ENCODE measurements at places on chromosomes 1 and 21.

DNA sequence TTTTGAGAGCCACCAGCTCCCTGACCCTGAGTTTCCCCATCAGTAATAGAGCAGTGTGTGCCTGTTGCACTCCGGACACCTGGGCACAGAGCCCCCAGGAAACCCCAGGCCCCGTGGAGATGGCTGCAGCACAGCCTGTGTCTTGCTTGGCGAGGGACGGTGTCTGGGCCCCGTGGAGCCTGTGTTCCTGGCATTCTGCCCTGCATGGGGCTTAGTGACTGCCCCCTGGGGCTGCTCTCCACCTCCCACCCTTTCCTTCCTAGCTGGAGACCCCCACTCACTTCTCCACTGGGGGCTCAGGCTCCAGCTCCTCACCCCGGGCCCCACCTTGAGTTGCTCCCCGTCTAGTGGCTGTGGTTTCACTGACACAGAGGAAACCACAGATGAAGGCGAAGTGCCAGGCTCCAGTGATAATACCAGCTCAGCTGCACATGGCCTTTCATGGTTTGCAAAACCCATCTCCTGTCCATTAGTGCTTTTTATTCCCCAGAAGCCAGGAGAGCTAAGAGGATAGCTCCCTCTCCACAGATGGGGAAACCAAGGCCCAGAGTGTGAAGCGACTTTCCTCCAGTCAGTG is 39.4 kb downstream of the DMRTB1 start:
- no peak for DNase-seq

DNA sequence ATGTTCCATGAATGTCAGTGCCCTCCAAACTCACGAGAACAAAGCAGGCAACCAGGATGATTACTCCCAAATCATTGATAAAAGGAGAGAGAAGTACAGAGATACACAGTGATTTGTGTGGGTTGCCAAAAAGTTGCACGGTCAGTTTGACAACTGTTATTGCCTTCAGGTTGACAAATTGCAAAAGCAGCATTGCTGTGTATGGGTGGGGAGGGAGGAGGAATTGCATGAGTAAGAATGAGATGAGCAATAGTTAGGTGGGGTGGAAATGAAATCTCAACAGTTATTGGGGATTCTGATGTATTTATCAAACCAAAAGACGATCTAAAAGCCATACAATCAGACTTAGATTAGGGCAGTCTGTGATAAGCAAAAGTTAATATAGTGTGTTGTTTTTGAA is 93.7 kb downstream of the NTMT2 start:
- no peak for DNase-seq

- DNase-seq = no peak
Observed at GRCh38 chr1:93079685-93080141, 630 bp downstream of the MTF2 start.

GRCh38 chr1:101431956-101432510 is 195.2 kb downstream of the S1PR1 start:
- DNase-seq = no peak

GRCh38 chr21:36641886-36642285 is 57.0 kb upstream of the SIM2 start:
- no peak for DNase-seq

GRCh38 chr21:33403128-33403785 is at the start of gene IFNGR2:
TSS of gene IFNGR2 (plus strand) at chr21:33403413. CDS start at chr21:33403544, 131 bp downstream.
- DNase-seq = no peak

- DNase-seq = no peak
Observed at GRCh38 chr1:26790551-26790953, 2.8 kb downstream of the PIGV start.

DNA sequence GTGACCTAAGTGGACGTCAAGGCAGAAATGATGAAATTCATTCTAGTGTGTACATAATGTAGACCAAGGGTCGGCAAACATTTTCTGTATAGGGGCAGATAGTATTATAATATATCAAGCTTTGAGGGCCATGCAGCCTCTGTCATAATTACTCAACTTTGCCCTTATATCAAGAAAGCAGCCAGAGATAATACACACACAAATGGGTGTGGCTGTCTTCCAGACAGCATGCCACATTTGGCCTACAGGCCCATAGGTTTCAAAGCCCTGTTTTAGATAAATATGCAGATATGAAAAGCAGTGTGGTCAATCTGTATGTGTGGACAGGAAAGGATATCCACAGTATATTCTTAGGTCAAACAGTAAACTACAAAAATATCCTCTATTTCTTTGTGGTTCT is 320.1 kb upstream of the FMN2 start:
- DNase-seq = no peak

GRCh38 chr1:152034654-152035538 is 1.9 kb downstream of the S100A11 start:
- peak; percentile 71 for DNase-seq

GRCh38 chr1:10537082-10537766 is 62.5 kb downstream of the PEX14 start:
- DNase-seq = no peak

DNA sequence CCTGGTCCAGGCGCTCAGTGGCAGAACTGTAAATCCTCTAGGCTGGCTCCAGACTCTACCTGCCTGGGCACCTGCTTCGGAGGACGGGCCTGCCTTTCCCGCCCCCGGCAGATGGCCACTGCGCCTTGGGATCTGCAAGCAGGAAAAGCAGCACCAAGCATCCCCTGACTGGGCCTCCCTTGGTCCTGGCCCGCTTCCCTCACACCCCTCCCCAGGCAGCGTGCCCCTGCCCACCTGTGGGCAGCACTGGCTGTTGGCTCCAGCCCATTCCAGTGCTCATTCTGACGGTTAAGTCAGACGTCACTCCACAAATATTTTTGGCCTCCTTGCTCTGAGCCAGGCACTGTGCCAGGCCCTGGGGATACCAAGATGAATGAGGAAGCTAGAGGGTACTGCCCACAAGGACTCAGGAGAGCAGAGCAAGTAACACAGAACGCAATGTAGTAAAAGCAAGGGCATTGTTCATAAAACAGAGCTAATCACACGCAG is 22.0 kb upstream of the BLACAT1 start:
- no peak for DNase-seq

GRCh38 chr1:223244366-223245103 is 101.5 kb upstream of the TLR5 start:
- DNase-seq = no peak

- DNase-seq = no peak
Observed at GRCh38 chr1:179287946-179288345, 5.7 kb upstream of the SOAT1 start.

GRCh38 chr1:19495799-19496526 is 10.6 kb upstream of the CAPZB start:
- peak; percentile 54 for DNase-seq

GRCh38 chr1:119816407-119816806 is 5.1 kb upstream of the REG4 start:
- no peak for DNase-seq

DNA sequence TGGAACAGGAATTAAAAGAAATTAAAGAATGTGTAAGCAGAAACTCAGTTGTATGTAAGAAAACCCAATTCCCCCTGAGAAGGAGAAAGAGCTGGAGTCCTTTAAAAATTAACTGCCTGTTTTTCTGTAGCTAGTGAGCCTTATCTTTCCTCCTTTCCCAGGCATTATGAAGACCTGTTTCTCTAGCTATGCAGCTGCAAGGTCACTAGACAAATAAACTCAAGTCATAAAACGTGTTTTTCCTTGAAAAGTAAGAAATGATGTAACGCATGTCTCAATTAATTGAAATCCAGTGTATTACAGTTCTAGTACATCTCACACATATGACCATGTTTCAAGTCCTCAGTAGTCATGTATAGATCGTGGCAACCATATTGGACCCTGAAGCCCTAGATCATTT is 5.3 kb downstream of the S100A12 start:
- peak; percentile 35 for DNase-seq

- no peak for DNase-seq
Observed at GRCh38 chr1:227774051-227774731, 39.0 kb downstream of the SNAP47 start.

DNA sequence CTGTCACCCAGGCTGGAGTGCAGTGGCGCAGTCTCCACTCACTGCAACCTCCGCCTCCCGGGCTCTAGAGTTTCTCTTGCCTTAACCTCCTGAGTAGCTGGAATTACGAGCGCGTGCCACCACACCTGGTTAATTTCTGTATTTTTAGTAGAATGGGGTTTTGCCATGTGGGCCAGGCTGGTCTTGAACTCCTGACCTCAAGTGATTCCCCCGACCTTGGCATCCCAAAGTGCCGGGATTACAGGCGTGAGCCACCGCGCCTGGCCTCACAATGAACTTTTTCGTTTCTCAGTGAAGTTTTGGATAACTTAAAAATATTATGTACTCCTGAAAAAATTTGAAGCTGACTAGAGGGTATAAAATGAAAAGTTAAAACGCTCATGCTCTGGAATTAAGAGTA is 59.5 kb downstream of the TBCE start:
- no peak for DNase-seq

GRCh38 chr1:30242168-30242567 is 481.2 kb downstream of the MATN1 start:
- peak; percentile 48 for DNase-seq

DNA sequence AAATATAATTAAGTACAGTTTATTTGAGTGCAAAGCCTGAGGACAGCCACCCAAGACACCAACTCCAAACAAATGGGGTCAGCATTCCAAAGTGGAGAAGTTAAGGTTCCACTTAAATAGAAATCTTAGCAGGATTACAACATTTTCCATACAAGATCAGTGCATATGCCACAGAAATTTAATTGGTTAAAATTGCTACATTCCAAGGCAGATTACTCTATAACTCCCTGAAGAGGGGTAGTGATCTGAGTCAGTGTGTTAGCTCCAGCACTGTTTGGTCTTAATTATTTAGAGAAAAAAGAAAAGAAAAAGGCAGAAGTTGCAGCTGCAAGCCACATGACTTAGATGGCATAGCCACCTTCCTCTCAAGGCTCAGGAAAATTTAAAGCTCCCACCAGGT is 297.5 kb downstream of the HHIPL2 start:
- DNase-seq = no peak

- no peak for DNase-seq
Observed at GRCh38 chr1:54754486-54755285, 9.6 kb downstream of the PARS2 start.

DNA sequence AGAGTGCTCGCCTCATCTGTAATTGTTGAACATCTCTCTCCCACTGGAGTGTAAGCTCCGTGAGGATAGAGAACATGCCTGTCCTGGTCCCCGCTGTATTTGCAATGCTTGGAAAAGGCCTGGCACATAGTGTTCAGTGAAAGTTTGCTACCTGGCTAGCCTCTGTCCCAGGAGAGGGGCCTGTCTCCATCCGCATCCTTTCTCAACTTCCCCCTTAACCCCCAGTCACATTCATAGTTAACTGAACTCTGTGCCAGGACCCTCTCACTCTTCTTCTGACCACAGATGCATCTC is 15.2 kb downstream of the SPOCD1 start:
- DNase-seq = no peak

DNA sequence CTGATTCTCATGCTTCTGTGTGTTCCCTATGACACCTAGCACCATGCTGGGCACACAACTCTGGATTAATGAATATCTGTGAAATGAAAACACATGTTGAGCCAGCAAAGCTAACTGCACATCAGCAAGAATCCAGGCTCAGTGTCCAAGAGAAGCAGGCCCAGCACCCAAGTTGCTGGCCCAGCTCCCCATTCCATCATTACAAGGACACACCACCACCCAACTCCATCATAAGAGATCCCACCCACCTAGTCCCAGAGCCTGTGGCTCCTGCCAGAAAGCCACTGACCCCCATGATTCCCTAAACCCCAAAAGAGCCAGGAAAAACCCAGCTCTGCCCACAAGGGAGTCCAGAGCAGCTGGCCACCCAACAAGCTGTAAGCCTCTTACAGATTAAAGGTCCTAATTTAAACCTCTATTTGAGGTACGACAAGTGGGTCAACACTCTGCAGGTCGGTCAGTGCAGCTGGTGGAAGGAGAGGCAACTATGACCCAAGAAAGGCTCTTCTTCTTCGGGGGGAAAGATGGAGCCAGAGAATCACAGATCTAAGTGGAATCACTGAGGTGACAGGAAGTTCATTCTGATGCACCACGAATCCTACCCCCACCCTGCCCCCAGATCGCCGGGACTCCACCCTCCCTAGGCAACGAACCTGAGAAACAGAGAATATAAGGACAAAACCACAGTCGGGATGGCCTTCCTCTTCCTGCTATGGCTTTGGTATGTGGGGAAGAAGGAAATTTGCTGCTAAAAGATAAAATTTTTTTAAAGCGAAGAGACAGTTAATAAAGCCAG is 58.2 kb downstream of the CD34 start:
- no peak for DNase-seq

- DNase-seq = no peak
Observed at GRCh38 chr21:37631319-37632117, 264.9 kb downstream of the DYRK1A start.

- DNase-seq = no peak
Observed at GRCh38 chr21:23601549-23601948, 2005.7 kb downstream of the MRPL39 start.

- no peak for DNase-seq
Observed at GRCh38 chr1:201884425-201884824, 4.3 kb upstream of the SHISA4 start.

GRCh38 chr1:199522338-199522737 is 505.2 kb upstream of the NR5A2 start:
- no peak for DNase-seq

GRCh38 chr1:59375321-59376220 is 78.7 kb downstream of the FGGY start:
- DNase-seq = no peak

DNA sequence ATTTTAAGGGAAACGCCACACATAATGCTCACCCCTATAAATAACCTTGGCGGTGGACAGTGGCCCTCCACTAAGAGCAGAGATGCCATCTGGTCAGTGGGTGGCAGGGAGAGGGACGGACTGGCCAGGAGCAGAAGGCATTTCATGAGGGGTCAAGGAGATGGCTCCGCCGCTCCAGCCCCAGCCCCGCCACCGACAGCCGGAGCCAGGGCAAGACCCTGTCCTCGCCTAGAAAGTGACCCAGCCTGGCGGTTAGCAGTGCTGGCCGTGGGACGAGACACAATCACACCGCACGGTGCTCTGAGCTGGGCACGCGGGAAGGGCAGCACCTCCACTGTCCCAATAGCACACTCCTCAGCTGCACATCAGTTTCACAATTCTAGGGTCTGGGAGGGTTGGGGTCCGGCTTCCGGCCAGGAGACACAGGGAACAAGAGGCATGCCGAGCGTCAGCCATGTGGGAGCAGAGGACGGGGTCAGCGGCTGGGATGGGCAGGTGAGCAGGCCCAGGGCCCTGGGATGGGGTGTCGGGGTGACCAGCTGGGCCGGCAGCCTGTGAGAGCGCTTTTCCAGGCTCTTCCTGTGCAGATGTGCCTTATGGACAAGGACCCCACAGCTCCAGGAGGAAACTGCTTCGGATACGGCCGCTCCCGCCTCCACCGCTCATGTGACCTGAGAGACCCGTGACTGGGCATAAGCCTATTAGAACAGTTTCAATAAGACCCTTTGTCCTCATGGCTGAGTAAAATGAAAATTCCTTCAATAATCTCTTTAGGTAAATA is 5.7 kb downstream of the SLC19A1 start:
- DNase-seq = no peak

- DNase-seq = no peak
Observed at GRCh38 chr21:15839601-15840000, 109.8 kb downstream of the USP25 start.

GRCh38 chr1:36905941-36906340 is 128.4 kb downstream of the GRIK3 start:
- no peak for DNase-seq

- DNase-seq = no peak
Observed at GRCh38 chr1:94621395-94621794, 79.8 kb upstream of the F3 start.
